ENCODE measurements at places on chromosomes 12 and 14.

GRCh38 chr14:66782853-66783252, 274.9 kb downstream of the GPHN start:
- DNase-seq, result no peak

GRCh38 chr14:72002731-72003130, 70.5 kb downstream of the RGS6 start:
- no peak for DNase-seq

- DNase-seq, result no peak
These were observed 57.6 kb downstream of the BRMS1L start for GRCh38 chr14:35883677-35884293.

GRCh38 chr12:114269153-114269552, 136.8 kb downstream of the TBX5 start:
- no peak for DNase-seq

GRCh38 chr12:3336606-3337311, 154.2 kb upstream of the PRMT8 start:
- DNase-seq, result no peak

DNA sequence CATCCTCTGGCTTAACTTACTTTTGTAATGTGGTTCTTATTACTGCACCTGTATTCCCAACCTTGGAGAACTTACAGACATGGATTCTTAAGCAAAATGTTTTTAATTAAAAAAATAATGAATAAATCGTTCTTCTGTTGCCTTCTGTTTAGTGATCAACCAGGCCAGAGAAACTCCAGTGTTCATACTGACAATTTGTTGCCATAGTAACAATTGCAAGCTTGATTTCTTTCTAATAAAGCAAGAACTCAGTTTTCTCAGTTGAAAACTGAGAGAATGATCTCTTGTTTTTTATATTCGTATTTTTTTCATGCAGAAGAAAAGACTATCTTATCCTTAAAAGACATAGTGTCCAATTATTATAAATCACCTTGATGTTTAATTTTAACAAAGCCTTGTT, 106.5 kb upstream of the LMNTD1 start:
- DNase-seq, result no peak

DNA sequence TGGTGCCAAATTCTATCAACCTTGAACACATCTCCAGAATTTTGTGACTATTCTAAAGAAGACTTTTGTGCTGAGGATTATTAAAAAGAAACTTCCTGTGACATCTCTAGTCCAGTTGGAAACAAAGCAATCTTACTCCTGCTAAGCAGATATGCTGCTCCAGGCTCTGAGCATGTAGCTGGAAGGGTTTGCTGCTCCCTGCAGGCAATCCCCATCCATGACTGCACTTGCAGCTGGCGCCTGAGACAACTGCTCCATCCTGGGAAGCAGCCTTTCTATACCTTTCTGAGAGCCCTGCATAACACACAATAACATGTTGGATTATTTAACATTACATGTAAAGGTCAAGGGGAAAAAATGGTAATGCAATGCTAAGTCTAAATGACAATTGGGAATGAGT, 105.1 kb downstream of the NDUFA12 start:
- no peak for DNase-seq

- DNase-seq, result no peak
These were observed 5.9 kb upstream of the GDF11 start for GRCh38 chr12:55736780-55737580.

DNA sequence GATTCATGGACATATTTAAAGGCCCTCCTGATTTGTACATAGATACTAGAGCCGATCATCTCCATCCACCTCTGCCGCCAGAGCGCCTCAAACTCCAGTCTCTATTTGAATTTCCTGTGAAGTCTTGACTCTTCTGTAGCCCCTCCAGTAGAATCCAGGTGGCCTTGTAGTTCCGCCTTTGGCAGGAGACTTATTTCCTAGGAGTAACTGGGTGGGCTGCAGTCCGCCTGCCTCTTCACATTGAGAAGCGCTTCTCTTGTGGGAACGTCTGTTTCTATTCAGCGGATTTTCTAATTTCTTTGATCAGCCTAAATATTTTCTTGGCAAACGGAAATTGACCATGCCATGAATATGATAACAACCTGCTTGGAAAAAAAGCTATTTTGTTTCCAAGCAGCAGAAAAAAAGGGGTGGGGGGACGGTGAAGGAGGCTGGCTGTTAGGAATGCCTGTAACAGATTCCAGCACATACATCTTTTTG, 9.0 kb upstream of the SIX1 start:
- no peak for DNase-seq

- DNase-seq, result no peak
These were observed 797.4 kb downstream of the C12orf50 start for GRCh38 chr12:87231818-87232217.

GRCh38 chr12:124685689-124686369, 118.4 kb upstream of the NCOR2 start:
- no peak for DNase-seq

GRCh38 chr12:93972411-93973208, 175.8 kb upstream of the PLXNC1 start:
- no peak for DNase-seq

GRCh38 chr14:34640826-34641225, 10.9 kb upstream of the SNX6 start:
- DNase-seq, result no peak

DNA sequence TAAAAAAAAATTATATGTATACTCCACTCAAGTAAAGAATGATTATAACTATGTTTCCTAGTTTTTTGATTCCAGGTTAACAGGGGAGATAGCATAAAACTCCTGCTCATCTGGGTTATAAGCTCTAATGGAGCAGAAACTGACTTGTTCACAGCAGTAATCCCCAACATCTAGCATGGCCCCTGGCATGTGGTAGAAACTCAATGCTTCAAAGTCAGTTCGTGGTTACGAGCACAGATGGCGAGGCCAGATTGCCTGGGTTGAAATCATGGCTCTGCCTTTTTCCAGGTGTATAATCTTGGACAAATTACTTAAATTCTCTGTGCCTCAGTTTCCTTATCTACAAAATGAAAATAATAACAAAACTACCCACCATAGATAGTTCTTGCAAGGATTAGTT, 183.8 kb downstream of the TTC7B start:
- no peak for DNase-seq

DNA sequence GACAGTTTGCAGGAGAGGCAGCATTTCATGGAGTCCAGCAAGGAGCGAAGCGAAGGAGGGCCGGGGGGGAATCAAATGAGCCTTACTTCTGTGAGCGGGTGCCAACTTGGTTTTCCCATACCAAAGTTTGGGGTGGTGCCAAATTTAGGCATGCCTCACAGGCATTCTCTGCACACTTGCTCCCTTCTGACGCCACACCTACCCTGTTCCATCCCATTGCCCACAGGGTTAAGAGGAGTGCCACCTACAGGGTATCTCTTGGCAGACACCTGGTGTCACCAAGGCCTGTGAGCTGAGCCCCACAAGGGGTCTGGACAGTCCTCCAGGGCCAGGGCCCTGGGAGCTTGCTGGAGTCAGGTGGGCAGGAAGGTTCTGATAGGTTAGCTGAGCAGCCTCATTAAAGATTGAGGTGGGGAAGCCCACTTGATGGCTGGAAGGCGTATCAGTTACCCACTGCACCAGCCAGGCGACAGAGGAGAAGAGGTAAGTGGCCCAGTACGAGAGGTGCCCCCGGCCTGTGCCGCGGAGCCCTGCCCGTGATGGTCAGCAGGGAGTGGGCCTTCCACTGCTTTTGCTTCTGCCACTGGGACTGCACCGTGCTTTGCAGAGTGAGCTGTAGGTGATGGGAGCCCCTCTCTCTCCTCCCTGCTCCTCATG, 45.2 kb downstream of the DEGS2 start:
- DNase-seq, result no peak
